ENCODE measurements at places on chromosomes 7 and 10.

GRCh38 chr7:99679400-99680191 lies at the start of gene CYP3A5:
Gene CYP3A5 (minus strand): TSS chr7:99679996. CDS start chr7:99679896, 100 bp downstream.
- no peak for DNase-seq

GRCh38 chr7:99677648-99678045 lies 2.1 kb downstream of the CYP3A5 start:
- DNase-seq: no peak

- DNase-seq: no peak
These were observed 49.1 kb downstream of the NCAPG2 start for GRCh38 chr7:158655507-158655906.

- no peak for DNase-seq
These were observed 114.7 kb upstream of the EGFR start for GRCh38 chr7:54904130-54904529.

DNA sequence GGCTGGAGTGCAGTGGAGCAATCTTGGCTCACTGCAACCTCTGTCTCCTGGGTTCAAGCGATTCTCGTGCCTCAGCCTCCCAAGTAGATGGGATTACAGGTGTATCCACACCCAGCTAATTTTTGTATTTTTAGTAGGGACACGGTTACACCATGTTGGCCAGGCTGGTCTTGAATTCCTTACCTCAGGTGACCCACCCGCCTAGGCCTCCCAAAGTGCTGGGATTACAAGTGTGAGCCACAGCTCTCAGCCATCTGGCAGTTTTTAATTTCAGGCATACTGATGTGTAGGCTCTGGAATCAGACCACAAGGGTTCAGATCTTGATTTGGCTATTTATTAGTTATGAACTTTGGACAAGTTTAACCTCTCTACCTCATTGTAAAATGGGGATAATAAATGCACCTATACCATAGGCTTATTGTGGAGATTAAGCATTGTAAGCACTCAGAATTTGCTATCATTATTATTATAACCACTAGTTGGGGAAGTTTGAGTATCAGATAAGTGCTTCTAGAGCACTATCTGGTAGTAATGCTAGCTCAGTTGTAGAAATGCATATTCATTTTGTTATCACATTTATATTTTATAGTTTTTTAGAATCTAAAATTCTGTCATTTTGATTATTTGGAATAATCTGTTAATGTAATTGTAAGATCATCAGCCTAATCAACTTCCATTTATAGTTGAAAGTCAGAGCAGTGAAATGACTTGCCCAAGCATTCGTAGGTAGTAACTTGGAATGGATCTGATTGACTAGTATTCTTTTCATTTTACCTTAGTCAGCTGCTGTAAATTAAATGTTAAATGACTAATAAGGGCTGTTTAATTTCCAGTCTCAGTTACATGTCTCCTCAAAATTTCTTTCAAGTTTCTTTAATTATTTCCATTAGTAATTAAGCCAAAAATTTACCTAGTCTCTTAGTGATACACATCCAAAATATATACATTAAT lies 22.5 kb downstream of the KMT2E start:
- no peak for DNase-seq

Data from activated T-cell treated with anti-CD3 and anti-CD28 coated beads for 24 hours (primary cell).